GM23338 (cell line): ENCODE measurements at places on chromosomes 2 and 18. TPM values are rescaled to one million over a fixed set of nuclear protein-coding genes. Genes with fewer than 3 reads are reported as not detected.
A peak's percentile ranks its signal among the peaks of the same experiment; 100 is the strongest.

DNA sequence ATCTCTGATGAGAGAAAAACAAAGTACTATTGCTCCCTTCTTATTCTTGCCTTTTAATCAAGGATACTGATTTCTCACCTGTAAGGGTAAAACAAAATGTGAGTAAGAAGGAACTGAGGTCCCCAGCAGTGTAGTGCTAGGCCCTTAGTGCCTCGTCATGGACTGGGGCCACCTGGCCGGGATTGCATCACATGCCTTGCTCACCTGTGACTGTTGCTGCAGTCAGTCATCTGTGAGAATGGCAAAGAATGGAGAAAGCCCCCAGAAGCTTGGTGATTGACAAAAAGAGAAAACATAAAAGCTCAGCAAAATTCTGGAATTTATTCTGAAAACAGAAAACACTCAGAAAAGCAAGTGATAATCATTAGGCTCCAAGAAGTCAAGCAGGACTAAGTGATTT lies 63.4 kb downstream of the SPATS2L start:
- peak; percentile 45 for DNase-seq
- no peaks in the 10 kb centered on the region; the same call in 1 of the 2 replicates for H3K36me3 ChIP-seq
- no peaks in the 10 kb centered on the region for H3K27me3 ChIP-seq
- no peak overlapping the region for H3K4me3 ChIP-seq
- no peak overlapping the region; the same call in 1 of the 2 replicates for H3K27ac ChIP-seq

GRCh38 chr2:45896311-45896710 lies 244.8 kb downstream of the PRKCE start:
- no peak for DNase-seq
- no peaks in the 10 kb centered on the region for H3K36me3 ChIP-seq
- no peaks in the 10 kb centered on the region for H3K4me1 ChIP-seq
- H3K27ac ChIP-seq = no peak overlapping the region
- H3K4me3 ChIP-seq = no peak overlapping the region
- no peaks in the 10 kb centered on the region for H3K27me3 ChIP-seq

DNA sequence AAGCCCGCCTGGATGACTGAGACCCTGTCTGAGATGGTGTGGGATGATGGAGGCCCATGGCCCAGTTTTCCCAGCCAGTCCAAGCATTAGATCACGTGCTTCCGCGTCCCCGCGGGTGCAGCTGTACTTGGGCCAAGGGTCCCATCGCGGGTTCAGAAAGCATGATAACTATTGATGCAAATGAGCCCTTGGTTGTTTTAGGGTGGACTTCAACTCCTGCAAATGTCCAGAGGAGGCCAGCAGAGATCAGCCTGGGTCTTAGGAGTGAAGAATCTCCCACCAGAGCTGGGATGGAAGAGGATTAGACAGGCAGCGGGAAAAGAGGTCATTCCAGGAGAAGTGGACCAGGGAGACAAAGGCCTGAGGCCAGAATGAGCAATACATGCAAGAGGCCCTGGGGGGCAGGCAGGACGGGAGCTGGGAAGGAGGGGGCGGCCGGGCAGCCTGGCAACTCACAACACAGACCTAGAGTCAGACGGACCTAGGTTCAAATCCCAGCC lies 89.9 kb upstream of the TMEM247 start:
- H3K27ac ChIP-seq = no peak overlapping the region
- no peak for DNase-seq
- H3K36me3 ChIP-seq = no peaks in the 10 kb centered on the region
- no peaks in the 10 kb centered on the region for H3K27me3 ChIP-seq
- H3K4me3 ChIP-seq = no peak overlapping the region

- H3K27me3 ChIP-seq = no peaks in the 10 kb centered on the region
- DNase-seq = no peak
- H3K4me3 ChIP-seq = no peak overlapping the region
- H3K36me3 ChIP-seq = no peaks in the 10 kb centered on the region
- H3K27ac ChIP-seq = no peak overlapping the region
Observed at GRCh38 chr2:239285932-239286230, 114.9 kb downstream of the HDAC4 start.

DNA sequence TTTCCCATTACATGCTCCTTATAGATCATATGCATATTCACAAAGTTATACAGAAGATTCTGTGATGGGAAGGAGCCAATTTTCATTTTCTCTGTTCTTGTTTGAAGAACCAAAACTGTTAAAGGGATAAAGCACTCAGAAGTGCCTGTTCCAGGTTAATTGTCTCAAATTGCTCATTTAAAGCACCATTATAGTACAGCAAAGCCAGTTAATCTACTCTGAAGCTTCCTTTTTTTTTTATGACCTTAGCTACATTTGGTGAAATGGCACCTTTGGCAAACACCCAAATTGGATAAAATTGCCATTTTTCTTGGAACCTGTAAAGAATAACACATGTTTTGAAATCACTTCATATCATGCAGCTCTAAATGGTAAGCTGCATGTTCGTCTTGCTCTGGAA lies 1092.3 kb downstream of the BCL11A start:
- no peaks in the 10 kb centered on the region for H3K27me3 ChIP-seq
- peaks cover 17% of the 10 kb centered on the region; the same call in 1 of the 2 replicates for H3K4me1 ChIP-seq
- no peak overlapping the region for H3K27ac ChIP-seq
- no peak for DNase-seq
- H3K36me3 ChIP-seq = no peaks in the 10 kb centered on the region
- no peak overlapping the region for H3K4me3 ChIP-seq

DNA sequence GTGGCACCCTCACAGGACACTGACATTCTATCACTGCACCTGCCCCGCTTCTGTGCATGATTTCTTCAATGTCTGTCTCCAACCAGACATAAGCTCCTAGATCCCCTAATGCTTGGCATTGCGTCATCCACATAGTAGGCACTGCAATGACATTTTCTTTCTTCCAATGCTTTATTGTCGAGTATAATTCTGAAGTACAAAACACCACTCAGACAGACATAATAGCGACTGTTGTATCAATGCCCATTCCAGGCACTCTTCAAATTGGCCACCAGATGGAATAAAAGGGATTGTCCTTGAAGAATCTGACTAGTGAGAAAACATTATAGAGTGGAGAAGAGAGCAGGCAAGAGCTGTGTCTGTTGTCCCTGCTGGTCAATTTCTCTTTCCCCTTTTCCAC lies 89.0 kb downstream of the LPIN1 start:
- H3K36me3 ChIP-seq = no peaks in the 10 kb centered on the region
- H3K27me3 ChIP-seq = no peaks in the 10 kb centered on the region
- DNase-seq = no peak
- no peak overlapping the region for H3K27ac ChIP-seq
- H3K4me1 ChIP-seq = peaks cover 9% of the 10 kb centered on the region
- no peak overlapping the region for H3K4me3 ChIP-seq

GRCh38 chr2:239666053-239666854 lies 265.4 kb upstream of the HDAC4 start:
- H3K36me3 ChIP-seq = no peaks in the 10 kb centered on the region
- H3K4me1 ChIP-seq = no peaks in the 10 kb centered on the region
- H3K27ac ChIP-seq = no peak overlapping the region
- no peaks in the 10 kb centered on the region for H3K27me3 ChIP-seq
- no peak overlapping the region for H3K4me3 ChIP-seq

DNA sequence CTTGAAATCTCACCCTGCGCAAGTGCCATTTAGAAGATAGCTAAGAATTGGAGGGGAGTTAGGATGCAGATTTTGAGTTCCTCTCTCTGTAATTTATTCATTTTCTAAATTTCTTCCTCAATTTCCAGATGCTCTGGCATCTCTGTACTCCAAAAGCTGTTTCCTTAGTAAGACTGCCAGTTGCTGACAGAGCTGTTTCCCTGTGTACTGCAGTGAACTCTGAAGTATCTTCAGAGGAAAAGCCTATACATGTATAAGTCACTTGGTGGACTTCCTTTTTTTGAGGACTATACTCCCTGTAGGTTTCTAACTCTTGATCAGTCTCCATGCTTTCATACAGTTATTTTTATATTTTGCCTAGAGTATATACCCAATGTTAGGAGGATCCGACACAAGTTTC lies 1.5 kb upstream of the RESP18 start:
- no peak overlapping the region for H3K27ac ChIP-seq
- H3K4me1 ChIP-seq = peaks cover 3% of the 10 kb centered on the region; the same call in 1 of the 2 replicates
- DNase-seq = no peak

The CDKL4 gene
- total RNA-seq = 0.24 TPM in 1 of 2 replicates, not detected in the other

- H3K36me3 ChIP-seq = no peaks in the 10 kb centered on the region
- H3K4me1 ChIP-seq = no peaks in the 10 kb centered on the region
- no peak for DNase-seq
Observed at GRCh38 chr2:179376881-179377280, 112.2 kb upstream of the SESTD1 start.

The PID1 gene
- 2.4 and 4.0 TPM in 2 replicates for total RNA-seq

DNA sequence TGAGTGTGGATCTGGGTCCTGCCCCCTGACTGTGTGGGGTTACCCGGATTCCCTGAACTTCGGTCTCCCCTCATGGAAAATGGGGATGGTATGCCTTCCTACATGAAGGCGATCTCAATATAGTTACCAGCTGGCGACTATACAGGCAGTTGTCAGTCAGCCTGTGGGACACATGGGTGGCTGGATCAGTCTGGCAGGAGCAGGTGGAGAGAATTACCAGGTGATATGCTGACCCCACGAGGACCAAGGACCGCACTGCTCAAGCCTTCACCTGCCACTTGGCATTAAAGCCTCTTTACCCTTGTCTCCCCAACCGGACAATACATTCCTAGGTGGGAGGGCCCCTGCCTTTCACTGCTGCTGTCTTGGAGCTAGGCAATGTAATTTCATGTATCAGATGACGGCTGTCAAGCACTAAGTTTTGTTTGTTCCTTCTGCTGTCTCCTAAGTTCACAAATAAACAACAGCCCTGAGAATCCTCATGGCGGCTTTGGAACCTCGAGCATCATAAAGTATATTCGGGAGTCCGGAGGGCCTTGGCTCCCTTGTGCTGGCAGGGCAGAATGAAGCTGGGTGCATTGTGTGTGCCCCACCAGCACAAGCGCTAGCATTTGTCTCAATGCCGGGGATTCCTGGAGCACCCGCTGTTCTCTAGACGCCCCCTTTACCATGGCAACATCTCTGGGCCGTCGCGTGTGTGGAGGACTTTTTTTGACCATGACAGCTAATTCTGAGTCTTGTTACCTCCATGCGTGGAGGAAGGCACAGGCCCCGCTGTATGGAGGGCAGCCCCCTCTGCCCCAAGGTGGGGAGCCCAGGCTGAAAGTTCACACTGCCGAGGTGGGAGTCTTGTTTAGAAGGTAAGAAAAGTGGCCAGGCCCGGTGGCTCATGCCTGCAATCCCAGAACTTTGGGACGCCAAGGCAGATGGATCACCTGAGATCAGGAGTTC lies 48.6 kb downstream of the PDCL3 start:
- H3K27ac ChIP-seq = no peak overlapping the region
- H3K36me3 ChIP-seq = no peaks in the 10 kb centered on the region
- H3K4me1 ChIP-seq = no peaks in the 10 kb centered on the region
- no peak for DNase-seq
- H3K27me3 ChIP-seq = no peaks in the 10 kb centered on the region

The IL1B gene
- total RNA-seq = not detected in 2 replicates

- no peaks in the 10 kb centered on the region for H3K36me3 ChIP-seq
- no peak for DNase-seq
Observed at GRCh38 chr2:145366341-145366740, 846.4 kb upstream of the ZEB2 start.

DNA sequence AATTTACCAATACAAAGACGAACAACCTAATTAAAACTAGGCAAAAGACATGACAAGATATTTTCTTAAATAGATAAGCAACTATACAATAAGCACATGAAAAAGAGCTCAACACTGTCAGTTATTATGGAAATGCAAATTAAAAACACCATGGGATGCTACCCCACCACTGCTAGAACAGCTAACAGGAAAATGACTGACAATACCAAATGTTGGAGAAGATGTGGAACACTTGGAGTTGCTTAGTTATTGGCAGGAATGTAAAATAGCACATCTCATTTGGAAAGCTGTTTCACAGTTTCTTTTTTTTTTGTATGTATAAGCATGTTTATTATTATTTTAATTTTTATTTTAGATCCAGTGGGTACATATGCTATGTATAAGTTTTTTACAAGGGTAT lies 84.4 kb downstream of the CYRIA start:
- no peak for DNase-seq
- no peaks in the 10 kb centered on the region for H3K4me1 ChIP-seq
- H3K36me3 ChIP-seq = no peaks in the 10 kb centered on the region
- no peak overlapping the region for H3K27ac ChIP-seq
- no peaks in the 10 kb centered on the region for H3K27me3 ChIP-seq
- no peak overlapping the region for H3K4me3 ChIP-seq

The SLC11A1 gene
- 0.89 TPM in 1 of 2 replicates, not detected in the other for total RNA-seq

GRCh38 chr2:26184555-26185303 lies 11.8 kb downstream of the GAREM2 start:
- peak; percentile 84 for DNase-seq
- H3K27me3 ChIP-seq = peaks cover 17% of the 10 kb centered on the region
- H3K36me3 ChIP-seq = no peaks in the 10 kb centered on the region
- peaks cover 7% of the 10 kb centered on the region for H3K4me1 ChIP-seq
- H3K27ac ChIP-seq = no peak overlapping the region

- H3K4me1 ChIP-seq = no peaks in the 10 kb centered on the region
- H3K27ac ChIP-seq = no peak overlapping the region
- no peak for DNase-seq
- H3K27me3 ChIP-seq = no peaks in the 10 kb centered on the region
Observed at GRCh38 chr18:27685091-27685490, 491.8 kb downstream of the CDH2 start.

DNA sequence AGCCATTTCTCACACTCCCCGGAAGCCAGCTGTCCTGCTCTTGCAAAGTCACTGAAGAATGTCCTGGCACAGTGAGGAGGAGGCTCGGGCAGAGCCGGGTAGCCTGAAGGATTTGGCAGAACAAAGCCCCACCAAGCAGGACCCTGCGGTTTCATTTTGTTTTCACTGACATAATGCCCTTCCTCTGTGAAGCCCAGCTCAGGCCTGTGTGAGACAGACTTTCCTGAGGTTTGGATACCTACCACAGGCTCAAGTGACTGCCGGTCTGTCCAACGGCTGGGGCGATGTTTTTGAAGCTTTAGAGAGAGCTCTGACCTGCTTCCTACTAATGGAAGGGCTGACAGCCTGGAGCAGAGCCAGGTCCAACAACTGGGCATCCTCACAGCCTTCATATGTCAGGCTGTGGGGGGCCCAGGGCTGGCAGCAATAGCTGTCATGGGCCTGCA lies 99.8 kb upstream of the FZD7 start:
- H3K4me1 ChIP-seq = peaks cover 21% of the 10 kb centered on the region
- no peak for DNase-seq
- no peak overlapping the region for H3K4me3 ChIP-seq

The ALPI gene
- not detected in 2 replicates for total RNA-seq

The TGFBRAP1 gene
- total RNA-seq = 21.2 and 23.5 TPM in 2 replicates

DNA sequence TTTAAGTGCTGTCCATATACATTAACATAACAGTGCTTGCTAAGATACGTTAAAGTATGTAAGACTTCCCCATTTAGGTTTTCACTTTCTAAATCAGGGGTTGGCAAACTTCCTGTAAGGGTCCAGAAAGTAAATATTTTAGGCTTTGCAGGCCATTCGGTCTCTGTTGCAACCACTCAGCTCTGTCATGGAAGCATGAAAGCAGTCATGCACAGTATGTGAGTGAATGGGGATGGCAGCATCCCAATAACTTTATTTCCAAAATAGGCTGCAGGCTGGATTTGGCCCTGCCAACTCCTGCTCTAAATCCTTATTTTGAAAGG lies 128.7 kb downstream of the PLA2R1 start:
- H3K4me1 ChIP-seq = no peaks in the 10 kb centered on the region
- H3K36me3 ChIP-seq = no peaks in the 10 kb centered on the region
- no peak overlapping the region for H3K27ac ChIP-seq
